Stimulated activated CD8-positive, alpha-beta memory T cell treated with anti-CD3 and anti-CD28 coated beads, Interleukin-2, amount 100 ng/mL, for 1 hour (primary cell): ENCODE measurements at places on chromosomes 16 and 17.

- no peak for DNase-seq
Observed at GRCh38 chr16:63497408-63497807, 1461.2 kb upstream of the CDH8 start.

GRCh38 chr17:74450925-74451403 lies 15.5 kb upstream of the CD300A start:
- DNase-seq: no peak

DNA sequence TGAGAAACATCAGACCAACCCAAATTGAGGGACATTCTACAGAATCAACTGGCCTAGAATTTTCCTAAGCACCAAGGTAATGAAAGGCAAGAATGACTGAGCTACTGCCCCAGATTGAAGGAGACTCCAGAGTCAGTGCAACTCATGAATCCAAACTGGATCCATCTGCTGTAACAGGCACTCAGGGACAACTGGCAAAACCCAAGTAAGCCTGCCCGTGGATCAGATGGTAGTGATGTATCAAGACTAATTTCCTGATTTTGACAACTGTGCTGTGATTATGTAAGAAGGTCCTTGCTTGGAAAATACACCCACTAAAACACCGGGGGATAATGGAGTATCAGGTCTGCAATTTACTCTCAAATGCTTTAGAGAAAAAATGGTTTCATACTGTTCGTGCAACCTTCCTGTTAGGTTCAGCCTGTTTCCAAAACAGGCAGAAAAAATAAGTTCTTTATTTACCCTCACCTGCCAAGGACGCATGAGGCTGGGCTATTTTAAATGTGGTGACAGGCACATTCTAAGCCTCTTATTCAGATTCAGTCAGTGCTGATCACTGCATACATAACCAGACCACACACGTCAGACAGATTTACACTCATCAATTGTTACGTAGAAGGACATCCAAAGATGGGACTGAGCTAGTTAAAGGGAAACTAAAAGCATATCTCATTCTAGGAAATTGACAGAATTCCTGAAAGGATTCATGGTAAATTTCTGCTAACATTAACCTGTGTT lies 7.0 kb downstream of the MBTPS1 start:
- DNase-seq: no peak

GRCh38 chr16:168424-168823 lies 2.6 kb downstream of the HBM start:
- DNase-seq: no peak

GRCh38 chr17:48282303-48282702 lies 147.7 kb downstream of the SKAP1 start:
- no peak for DNase-seq

DNA sequence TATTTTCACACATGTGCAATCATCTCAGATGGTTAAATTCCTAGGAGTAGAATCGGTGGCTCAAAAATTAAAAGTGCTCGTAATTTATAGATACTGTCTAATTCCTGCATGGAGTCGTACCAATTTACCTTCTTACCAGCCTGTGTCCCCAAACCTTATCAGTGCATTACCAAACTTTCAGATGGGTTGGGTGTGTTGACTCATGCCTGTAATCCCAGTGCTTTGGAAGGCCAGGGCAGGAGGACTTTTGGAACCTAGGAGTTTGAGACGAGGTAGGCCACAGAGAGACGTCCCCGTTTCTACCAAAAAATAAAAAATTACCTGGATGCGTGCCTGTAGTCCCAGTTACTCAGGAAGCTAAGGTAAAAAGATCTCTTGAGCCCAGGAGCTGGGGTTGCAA lies 34.5 kb upstream of the GPRC5B start:
- no peak for DNase-seq

- no peak for DNase-seq
Observed at GRCh38 chr16:54446639-54447038, 160.1 kb upstream of the IRX3 start.

DNA sequence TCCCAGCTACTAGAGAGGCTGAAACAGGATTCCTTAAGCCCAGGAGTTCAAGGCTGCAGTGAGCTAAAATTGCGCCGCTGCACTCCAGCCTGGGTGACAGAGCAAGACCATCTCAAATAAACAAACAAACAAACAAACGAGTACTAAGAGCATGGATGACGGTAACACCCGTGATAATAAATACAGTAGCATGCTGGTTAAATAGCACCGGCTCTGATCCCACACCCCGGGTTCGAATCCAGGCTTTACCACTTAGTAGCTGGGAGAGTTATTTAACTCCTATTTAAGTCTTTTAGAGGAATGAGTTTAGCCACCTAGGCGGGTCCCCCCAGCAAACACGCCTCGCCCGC lies 301 bp upstream of the METTL22 start:
- no peak for DNase-seq

- no peak for DNase-seq
Observed at GRCh38 chr17:7025245-7025644, 2.4 kb downstream of the BCL6B start.

DNA sequence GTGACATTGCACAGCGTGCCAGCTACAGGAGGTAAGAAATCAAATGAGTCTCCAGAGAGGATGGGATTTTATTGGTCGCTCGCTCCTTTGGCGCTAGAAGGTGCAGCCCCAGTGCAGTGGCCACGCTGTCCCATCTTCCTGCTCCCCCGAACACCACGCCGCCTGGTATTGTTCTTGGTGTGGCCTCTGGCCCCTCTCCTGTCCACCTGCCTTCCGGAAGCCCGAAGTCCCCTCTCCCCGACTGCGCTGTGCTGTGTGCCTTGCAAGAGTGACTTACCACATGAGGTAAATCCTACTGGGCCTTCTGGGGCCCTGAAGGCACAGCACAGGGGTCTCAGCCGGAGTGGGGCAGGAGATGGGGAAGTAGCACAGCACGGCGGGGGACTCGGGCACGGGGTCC lies 58.2 kb downstream of the MARCHF10 start:
- DNase-seq: no peak

GRCh38 chr16:56493126-56493525 lies 26.7 kb downstream of the BBS2 start:
- no peak for DNase-seq

DNA sequence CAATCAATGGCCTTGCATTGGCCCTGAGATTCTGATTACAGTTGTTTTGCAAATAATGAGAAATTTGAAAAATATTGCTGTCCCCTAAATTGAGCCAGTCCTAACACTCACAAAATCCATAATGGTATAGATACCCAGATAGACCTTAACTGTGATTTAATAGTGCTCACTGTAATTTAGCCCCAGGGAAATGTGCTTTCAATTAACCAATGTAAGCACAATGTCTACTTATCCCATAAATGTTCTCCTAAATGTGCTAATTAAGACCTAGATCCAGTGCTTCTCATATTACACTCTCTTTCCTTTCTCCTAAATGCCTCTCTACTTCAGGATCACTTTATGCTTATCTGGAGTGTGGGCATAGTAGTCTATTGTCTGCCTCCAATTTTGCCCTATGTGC lies 417.8 kb upstream of the CCL2 start:
- DNase-seq: no peak

- no peak for DNase-seq
Observed at GRCh38 chr16:86355951-86356350, 154.4 kb upstream of the FOXF1 start.

DNA sequence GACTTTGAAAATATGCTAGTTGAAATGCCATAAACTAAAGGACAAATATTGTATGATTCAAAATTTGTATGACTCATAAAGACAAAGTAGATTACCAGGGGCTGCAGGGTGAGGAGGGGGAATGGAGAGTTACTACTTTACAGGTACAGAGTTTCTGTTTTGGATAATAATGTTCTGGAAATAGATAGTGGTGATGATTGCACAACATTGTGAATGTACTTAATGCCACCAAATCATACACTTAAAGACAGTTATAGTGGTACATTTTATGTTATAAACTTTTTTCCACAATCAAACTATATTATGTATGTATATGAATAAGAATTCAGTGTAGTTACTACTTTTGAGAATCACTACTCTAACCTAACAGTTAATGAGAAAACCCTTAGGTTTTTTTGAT lies 368.1 kb downstream of the ZFHX3 start:
- DNase-seq: no peak

DNA sequence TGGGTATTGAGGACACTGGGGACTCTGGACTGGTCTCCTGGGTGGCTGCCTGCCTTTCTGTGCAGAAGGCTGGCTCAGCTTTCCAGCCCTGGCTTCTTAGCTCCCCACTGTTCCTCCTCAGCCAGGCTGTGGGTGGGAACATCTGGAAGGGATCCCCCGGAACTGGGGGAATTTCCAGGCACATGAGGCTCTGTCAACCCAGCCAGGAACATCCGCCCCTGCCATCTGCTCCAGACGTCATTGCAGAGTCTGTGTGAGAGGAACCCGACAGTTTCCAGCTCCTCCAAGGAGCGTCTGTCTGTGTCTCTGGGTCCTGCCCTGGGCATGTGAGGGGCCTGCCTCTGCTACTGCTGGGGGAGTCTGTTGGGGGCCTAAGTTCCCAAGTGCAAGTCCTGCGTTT lies 36.2 kb upstream of the CRHR1 start:
- DNase-seq: no peak

DNA sequence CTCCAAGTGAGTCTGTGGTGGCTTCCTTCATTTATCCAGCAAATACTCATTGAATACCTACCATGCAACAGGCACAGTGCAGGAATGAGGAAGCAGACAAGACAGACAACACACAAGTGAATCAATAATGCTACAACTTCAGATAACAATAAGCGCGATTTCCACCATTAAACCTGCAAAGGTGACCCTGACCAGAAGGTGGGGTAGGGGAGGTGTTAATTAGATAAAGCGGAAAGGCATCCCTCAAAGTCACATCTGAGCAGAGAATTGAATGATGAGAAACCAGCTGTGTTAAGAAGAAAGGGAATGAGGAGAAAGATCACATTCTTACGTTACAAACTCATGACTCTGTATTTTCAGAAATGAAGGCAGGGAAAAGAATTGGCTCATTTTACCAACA lies 26.3 kb downstream of the ZZEF1 start:
- no peak for DNase-seq

DNA sequence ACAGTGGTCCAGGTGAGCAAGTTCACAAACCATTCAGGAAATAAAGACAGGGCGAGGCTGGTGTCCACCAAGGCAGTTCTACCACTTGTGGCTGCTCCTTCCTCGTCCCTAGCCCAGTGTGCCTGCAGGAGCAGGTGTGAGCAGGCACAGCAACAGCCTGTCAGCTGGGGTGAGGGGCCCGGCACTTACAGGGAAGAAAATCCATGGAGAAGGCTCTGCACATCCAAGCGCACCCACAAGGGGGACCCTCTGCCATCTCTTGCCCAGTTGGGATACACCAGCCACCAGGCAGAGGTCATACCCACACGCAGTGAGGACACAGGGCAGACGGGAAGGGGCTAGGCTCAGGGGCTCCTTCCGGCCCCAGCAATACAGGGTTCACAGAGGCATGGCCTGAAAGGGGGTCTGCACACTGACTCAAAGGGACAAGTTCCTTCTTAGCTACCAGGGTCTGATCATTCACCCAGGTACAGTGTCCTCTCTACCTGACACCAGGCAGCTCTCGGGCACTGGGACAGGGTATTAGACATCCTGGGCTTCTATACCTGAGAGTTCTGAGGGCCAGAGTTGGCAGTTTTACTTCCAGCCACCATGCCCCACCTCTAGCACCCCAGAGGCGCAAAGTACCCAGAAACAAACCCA lies 27.0 kb downstream of the CDIP1 start:
- DNase-seq: no peak

DNA sequence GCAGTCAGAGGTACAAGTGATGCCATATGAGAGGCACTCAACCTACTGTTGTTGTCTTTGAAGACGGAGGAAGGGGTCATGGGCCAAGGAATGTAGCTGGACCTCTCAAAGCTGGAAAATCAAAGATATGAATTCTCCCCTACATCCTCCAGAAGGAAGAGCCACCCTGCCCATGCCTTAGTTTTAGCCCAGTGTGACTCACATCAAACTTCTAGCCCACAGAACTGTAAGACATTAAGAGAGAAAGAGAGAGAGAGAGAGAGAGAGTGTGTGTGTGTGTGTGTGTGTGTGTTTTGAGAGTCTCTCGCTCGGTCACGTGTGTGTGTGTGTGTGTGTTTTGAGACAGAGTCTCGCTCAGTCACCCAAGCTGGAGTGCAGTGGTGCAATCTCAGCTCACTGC lies 87.1 kb downstream of the STX8 start:
- DNase-seq: no peak

DNA sequence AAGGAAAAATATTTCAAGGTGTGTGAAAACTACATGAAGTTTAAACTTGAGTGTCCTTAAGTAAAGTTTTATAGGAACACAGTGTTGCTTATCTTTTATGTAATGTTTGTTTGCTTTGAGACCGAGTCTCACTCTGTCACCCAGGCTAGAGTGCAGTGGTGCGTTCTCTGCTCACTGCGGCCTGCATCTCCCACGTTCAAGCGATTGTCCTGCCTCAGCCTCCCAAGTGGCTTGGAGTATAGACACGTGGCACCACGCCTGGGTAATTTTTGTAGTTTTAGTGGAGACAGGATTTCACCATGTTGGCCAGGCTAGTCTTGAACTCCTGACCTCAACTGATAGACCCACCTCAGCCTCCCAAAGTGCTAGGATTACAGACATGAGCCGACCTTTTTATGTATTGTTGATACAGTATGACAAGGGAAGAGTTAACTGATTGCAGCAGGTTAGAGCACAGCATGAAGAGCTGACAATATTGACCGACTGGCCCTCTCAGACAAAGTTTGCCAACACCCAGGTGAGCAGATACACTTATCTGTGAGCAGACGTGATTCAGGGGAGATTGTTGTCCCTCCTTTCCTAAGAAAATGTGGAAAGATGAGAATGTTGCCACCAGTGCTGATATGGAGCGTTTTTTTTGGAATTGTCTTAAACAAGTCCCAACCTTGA lies 373.7 kb downstream of the WWOX start:
- no peak for DNase-seq

- DNase-seq: no peak
Observed at GRCh38 chr16:64898159-64898558, 223.7 kb downstream of the CDH11 start.
